CD4-positive, alpha-beta T cell treated with Interferon alpha-2 for 1 hour (primary cell): ENCODE measurements at places on chromosomes 5 and 9.

- DNase-seq, result no peak
Measured at GRCh38 chr5:16548115-16548514, 68.7 kb downstream of the RETREG1 start.

- DNase-seq, result no peak
Measured at GRCh38 chr9:135485385-135485784, 5.8 kb downstream of the PPP1R26 start.

GRCh38 chr5:157596487-157596886, 20.9 kb upstream of the ADAM19 start:
- DNase-seq, result peak; percentile 57

DNA sequence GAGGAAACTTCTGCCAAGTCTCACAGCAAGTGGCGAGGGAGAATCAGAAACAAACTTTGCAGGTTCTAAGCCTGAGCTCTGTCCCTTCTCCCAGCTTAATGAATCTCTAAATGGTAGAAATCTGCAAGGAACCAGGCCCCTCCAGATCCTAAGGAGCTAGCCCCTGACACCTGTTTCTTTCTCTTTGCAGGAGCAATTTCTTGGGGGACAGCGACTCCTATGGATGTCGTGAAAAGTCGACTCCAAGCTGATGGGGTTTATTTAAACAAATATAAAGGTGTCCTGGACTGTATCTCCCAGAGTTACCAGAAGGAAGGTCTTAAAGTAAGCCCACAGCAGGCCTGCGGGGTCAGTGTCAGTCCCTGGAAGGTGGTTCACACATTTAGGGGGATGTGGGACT, 21.8 kb downstream of the IL9 start:
- DNase-seq, result no peak

DNA sequence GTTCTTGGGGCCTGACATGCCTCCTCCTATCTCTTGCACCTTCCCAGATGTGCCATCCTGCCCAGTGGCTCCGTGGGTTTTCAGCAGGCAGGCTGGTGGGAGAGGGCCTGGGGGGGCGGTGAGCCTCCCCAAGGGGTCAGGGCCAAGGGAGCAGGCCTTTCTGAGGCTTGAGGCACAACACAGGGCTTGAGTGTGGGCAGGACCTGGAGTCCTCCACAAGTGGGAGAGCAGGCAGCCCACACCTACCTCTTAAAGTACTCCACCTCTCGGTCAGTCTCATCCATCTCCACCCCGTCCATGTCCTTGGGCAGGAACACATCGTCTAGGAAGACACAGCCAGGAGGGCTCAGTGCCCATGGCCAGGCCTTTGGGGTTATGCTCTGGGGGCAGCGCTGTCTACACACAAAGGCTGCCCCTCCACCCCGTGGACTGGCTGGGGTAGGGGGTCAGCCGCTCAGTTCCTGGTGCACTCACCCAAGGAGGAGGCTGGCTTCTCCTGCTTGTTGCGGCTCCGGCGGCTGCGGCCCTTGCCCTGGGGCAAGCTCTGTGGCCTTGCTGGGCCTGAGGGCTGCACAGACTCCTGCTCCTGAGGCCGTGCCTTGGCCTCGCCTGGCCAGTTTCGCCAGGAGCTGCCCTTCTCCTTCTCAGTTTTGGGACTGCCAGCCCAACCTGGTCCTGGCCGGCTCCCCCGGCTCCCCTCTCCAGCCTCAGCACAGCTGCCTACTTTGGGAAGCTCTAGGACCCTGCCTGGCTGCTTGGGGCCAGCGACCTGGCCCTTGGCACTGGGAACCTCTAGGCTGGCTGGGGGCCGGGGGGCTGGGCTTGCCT, 7.2 kb upstream of the DDX41 start:
- no peak for DNase-seq

- peak; percentile 1 for DNase-seq
Measured at GRCh38 chr9:121498487-121499176, 1.0 kb downstream of the GGTA1 start.
